ENCODE measurements at places on chromosomes 2 and 18.

DNA sequence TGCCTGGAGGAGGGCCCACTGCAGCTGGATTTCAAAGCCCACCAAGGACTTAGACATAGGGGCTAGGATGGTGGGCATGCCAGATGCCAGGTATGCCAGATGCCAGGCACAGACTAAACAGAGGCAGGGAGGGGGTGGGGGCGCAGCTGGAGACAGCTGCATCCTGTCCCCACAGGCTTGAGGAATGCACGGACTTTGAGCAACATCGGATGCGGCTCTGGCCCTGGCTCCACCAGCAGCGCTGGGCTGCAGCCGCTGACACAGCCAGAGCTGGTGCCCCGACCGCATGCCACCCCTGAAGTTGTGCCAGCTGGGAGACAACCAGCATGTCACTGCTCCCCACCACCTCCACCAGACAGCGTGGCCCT, 39.5 kb downstream of the AQP12A start:
- DNase-seq: no peak

DNA sequence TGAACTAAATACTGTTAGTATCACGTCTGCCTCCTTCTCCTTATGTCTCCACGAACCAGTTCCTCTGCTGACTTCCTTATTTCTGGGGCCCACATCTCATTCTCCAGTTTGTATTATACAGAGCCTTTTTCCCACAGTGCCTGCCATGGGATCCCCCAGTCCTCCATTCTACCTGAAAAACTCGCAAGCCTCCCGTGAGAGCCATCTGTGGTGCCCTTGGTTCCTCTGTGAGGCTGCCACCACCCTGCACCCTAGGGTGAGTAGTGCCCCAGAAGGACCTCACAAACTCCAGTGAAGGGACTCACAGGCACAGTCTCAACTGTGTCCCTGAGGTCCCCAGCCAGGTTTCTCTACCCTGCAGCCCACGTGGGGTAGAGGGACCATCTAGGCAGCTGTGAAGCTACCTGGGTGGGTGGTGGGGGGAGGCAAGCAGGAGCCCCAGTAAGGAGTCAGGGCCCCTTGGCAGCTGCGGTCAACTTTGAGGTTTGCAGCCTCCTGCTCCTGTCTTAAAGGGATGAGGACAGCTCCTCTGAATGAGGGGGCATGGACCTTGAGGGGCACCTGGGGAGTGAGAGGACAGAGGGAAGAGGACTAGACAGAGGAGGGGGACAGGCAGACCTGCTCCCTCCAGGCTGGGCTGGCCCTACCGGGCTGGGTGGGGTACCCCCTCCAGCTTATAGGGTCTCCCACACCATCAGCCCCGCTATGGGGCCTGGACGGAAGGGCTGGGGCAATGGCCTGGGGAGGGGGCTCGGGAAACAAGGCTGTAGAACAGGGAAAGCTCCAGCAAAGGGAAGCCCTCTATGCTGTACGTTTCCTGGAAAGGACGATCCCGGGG, 1.0 kb downstream of the PSTPIP2 start:
- DNase-seq: peak; percentile 65

DNA sequence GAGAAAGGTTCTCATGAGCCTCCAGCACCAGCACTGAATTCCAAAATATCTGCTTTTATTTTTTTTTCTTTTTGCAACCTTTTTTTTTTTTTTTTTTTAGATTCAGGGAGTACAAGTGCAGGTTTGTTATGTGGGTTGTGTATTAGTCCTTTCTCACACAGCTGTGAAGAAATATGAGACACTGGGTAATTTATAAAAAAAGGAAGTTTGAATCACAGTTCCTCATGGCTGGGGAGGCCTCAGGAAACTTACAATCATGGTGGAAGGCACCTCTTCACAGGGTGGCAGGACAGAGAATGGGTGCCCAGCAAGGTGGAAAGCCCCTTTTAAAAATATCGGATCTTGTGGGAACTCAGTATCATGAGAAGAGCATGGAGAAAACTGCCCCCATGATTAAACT, 7.9 kb upstream of the TMX3 start:
- DNase-seq: no peak

DNA sequence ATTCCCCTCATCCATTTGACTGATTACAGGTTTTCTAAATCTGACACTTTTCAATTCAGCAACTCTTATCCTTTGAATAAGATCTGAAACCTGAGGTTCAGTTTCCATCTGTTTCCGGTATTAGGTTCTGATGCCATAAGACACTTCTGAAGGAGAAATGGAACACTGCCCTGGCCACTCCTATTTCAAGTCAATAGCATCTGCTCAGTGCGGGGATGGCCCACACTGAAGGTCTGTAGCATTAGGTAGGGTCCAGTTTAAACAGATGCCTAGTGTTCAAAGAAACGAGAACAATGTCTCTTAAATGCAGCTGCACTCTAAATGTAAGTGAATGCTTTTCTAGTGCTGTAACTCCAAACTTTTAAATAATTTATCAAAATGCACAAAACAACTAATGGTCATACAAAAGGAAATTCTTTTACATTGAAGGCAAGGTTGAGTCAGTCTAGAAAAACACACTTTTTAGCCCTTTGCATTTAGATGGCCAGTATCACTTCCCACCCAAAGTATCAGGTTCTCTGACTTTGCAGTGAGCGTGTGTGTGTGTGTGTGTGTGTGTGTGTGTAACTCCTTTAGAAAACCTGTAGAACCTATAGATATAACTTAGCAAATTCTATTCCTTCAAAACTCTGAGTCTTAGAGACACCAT, 78.2 kb downstream of the STK39 start:
- no peak for DNase-seq

GRCh38 chr2:46118656-46119371, 178.4 kb upstream of the EPAS1 start:
- no peak for DNase-seq

DNA sequence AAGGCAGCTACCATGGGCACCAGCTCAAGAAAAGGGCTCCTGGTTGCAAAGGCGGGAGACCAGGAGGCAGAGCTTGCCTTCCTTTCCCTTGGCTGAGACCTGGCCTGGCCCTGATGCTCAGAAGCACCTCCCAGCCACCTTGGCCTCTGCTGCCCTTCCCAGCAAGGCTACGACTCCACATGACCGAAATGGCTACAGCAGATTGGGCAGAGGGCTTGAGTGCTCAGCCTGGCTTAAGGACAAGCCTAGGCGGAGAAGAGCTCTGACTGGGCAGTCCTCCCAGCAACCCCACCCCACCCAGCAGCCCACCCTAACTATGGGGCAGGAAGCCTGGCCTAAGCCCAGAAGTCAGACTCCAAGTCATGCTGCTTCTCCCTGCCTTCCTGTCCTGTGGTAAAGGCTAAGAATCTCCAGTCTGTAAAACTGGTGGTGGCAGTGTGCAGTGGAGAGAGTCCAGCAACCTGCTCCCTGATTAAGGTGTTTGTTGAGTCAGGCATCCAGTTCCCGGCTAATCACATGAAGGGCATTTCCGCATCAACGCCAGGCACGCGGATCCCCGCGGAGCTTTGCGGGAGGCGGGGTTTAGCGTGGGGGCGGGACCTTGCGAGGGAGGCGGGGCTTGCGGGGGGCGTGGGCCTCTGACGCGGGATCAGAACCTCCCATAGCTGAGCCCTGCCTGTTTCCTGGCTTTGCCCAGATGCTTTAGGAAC, 256.0 kb downstream of the BCL11A start:
- no peak for DNase-seq

- no peak for DNase-seq
Measured at GRCh38 chr2:157843935-157844334, 32.2 kb downstream of the ACVR1 start.

GRCh38 chr2:34251578-34251977, 652.5 kb upstream of the FAM98A start:
- no peak for DNase-seq

DNA sequence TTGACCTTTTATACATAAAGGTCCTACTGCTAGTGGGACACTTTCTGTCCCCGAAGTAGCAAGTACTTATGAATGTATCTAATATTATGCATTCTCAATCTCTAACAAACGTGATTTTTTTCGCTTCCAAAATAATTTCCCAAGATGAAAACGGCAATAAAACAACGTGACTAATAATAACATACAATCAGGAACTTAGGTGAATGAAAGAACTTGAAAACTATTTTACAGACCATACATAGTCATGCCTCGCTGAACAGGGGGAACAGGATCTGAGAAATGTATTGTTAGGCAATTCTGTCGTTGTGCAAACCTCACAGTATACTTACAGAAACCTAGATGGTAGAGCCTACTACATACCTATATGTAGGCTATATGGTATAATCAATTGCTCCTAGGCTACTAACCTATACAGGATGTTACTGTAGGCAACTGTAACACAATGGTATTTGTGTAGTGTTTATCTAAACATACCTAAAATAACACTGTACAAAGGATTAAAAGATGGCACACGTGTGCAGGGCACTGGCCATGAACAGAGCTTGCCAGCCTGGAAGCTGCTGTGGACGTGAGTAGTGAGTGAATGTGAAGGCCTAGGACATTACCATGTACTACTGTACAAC, 2.5 kb downstream of the RTN4 start:
- peak; percentile 66 for DNase-seq

GRCh38 chr2:120470041-120470965, 124.4 kb downstream of the INHBB start:
- DNase-seq: no peak

- peak; percentile 63 for DNase-seq
Measured at GRCh38 chr18:76364282-76365259, 130.5 kb downstream of the ZNF516 start.

GRCh38 chr2:71548646-71549425, 95.5 kb downstream of the DYSF start:
- DNase-seq: peak; percentile 89

DNA sequence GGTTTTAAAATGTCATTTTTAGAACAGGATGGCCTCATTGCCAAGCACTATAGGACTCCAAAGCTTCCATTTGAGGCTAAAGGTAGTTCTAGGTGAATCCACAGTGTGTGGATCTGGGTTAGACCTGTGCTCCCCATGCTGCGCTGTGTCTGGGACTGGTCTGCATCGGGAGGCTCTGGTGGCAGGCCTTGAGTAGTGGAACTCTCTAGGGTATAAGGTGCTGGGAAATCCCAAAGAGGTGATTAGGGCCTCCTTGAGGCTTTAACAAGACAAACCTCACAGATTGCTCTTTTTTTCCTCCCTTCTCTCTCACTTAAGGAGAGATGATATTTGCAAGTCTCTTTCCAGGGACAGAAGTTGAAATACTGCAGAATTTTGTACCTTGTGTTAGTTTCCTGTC, 9.3 kb downstream of the SEC11C start:
- DNase-seq: no peak

DNA sequence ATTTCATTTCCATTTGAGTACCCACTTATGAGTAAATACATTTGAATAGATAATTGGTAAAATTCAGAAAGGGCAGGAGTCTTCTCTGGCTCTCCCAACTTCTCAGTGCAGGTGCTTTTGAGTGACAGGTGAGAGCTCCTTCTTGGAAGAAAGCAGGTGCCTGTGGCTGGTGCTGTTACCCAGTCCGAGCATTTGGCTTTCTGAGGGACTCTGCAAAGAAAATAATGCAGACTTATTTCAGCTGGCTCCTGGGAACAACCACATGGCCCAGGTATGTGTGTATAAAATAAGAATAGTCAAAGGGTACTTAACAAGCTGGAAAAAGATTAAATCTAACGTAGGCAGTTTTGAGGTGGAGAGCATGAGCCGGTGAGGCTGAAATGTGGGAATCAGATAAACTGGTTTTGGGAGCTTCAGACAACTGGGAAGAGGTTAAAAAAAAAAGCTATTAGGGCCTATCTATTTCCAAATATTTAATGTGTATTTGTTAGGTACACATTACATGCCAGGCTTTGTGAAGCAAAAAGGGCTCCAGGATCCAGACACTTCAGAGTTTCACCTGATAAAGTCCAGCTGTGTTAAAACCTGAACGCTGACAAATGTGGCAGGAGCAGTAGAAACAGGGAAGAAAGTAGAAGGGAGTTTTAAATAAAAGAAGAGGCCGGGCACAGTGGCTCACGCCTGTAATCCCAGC, 20.6 kb downstream of the ZNF236 start:
- DNase-seq: no peak

- DNase-seq: no peak
Measured at GRCh38 chr2:156800065-156800653, 364.0 kb downstream of the GPD2 start.

- DNase-seq: no peak
Measured at GRCh38 chr2:100208141-100208770, 65.9 kb upstream of the AFF3 start.

DNA sequence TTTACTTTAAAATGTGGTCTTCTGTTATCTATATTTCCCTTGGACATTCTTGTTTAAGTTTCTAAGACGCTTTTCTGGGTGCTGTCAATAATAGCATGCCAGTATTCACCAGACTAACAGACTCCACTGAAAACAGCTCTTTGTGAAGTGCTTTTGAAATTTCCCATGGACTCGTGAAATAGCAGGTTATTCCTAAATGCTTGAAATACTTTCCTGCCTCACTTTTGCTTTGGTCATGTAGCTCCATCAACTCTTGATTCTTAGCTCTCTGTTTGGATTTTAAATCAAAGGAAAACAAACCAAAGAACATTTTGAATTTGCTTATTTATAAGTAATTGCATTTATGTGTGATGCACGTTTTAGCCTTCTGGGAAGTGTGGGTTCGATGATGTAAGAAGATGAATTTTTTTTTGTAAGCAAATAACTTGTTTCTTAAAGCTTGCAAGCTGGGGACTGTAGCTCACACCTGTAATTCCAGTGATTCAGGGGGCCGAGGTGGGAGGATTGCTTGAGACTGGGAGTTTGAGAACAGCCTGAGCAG, 147.8 kb downstream of the WDSUB1 start:
- no peak for DNase-seq

- no peak for DNase-seq
Measured at GRCh38 chr18:36828157-36828629, 609 bp downstream of the TPGS2 start.

- DNase-seq: no peak
Measured at GRCh38 chr2:3634596-3635121, 23.3 kb upstream of the ALLC start.

GRCh38 chr2:174334781-174335251, at the start of gene SP9:
SP9 (plus strand) TSS chr2:174334954; CDS start chr2:174335093, 139 bp downstream.
- DNase-seq: peak; percentile 73

DNA sequence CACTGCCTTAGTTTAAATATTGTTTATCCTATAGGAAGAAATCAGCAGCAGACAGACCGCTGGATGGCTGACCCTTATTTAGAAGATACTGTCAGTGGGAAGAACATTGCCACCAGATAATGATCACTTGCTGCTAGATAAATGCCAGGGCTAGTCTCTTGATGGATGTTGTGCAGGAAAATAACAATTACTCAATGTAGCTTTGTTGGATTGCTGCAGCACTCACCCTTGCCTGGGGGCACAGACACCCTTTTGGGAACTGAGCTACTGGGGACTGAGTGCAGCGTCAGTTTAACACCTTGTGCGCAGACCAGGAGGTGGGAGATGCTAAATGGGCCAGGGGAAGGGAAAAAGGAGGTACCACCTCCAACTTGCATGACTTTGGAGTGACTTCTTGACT, 64.2 kb upstream of the CAPN13 start:
- no peak for DNase-seq

- DNase-seq: peak; percentile 60
Measured at GRCh38 chr2:203733684-203734083, 27.2 kb downstream of the CD28 start.

- DNase-seq: peak; percentile 40
Measured at GRCh38 chr2:100018341-100019193, 123.8 kb downstream of the AFF3 start.
